ENCODE measurements at places on chromosomes 6 and 20.

DNA sequence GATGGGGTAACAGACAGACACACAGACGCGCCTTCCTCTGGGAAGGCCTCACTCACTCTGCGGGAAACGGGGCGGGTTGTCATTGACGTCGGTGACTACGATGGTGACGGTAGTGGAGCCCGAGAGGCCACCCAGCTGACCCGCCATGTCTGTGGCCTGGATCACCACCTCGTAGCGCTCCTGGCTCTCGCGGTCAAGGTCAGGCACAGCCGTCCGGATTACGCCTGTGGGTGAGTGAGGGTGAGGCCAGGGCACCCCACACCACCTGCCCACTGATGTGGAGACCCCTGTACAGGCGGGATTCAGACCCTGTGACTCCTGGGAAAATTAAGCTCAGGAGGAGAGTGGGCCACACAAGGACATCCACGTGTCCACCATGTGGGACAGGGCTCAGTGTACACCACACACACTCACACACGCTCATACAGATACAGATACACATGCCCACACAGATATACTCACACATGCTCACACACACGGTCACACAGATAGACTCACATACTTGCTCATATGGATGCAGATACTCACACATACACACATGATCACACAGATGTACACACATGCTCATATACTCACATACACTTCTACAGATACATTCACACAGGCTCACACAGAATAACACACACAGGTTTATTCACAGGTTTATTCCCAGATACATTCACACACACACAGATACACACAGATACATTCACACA, 91.4 kb downstream of the CDH22 start:
- DNase-seq = no peak

DNA sequence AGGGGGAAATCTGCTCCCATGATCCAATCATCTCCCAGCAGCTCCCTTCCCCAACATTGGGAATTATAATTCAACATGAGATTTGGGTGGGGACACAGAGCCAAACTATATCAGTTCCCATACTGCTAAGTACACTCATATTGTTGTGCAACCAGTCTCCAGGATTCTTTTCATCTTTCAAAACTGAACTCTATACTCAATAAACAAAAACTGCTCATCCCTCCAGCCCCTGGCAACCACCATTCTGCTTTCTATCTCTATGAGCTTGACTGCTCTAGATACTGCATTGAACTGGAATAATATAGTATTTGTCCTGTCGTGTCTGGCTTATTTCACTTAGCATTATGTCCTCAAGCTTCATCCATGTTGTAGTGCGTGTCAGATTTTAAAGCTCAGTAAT, 42.9 kb downstream of the STX11 start:
- no peak for DNase-seq

DNA sequence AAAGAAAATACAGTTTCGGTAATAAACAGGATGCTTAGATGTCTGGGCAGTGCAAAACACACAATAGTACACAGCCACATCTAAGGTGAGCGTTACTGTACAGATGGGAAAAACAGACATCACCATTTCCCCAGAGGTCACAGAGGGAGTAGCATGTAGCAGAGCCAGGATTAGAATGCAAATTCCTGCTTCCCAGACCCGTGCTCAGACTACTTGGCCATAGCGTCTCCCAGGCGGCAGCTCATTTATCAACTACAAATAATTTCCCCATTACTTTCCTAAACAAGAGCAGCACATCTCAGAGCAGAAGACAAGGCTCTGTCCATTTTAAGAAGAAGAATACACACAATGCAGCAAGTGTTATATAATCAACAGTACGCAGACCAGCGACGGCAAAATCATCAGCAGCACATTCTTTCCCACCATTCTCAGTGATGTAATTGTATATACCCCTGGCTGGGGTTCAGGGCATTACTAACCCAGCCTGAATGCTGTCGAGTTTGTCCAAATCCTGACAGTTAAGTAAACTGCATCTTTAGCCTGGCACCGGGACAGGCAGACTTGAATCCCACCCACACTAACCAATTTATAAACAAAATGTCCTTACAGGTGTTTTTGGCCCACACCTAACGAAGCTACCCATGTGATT, 61.9 kb downstream of the CNKSR3 start:
- DNase-seq = no peak

- peak; percentile 60 for DNase-seq
Observed at GRCh38 chr20:58649288-58650180, 1.5 kb upstream of the STX16 start.

DNA sequence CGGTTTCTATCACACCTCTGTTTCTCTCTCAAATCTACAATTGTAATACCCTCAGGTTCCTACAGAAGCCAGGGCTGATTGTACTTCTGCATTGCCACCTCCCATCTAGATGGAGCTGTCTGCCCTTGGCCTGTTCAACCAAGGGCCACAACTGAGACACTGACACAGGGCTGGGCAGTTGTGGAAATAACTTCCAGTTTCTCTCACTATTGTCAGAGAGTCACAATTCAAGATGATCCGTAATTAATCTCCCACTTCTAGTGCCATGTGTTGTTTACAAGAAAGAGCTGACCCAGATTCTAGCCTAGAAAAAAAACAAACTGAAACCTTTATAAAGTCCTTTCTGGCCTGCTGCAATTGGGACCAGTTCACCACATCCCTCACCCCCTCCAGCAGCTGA, 22.2 kb downstream of the RCAN2 start:
- no peak for DNase-seq

- DNase-seq = no peak
Observed at GRCh38 chr6:150029276-150029675, 3.9 kb upstream of the RAET1L start.

GRCh38 chr20:22070610-22071058, 365.2 kb downstream of the PAX1 start:
- DNase-seq = no peak

- no peak for DNase-seq
Observed at GRCh38 chr6:72748759-72749158, 126.9 kb downstream of the KCNQ5 start.

- no peak for DNase-seq
Observed at GRCh38 chr6:148885136-148885865, 138.5 kb downstream of the UST start.

DNA sequence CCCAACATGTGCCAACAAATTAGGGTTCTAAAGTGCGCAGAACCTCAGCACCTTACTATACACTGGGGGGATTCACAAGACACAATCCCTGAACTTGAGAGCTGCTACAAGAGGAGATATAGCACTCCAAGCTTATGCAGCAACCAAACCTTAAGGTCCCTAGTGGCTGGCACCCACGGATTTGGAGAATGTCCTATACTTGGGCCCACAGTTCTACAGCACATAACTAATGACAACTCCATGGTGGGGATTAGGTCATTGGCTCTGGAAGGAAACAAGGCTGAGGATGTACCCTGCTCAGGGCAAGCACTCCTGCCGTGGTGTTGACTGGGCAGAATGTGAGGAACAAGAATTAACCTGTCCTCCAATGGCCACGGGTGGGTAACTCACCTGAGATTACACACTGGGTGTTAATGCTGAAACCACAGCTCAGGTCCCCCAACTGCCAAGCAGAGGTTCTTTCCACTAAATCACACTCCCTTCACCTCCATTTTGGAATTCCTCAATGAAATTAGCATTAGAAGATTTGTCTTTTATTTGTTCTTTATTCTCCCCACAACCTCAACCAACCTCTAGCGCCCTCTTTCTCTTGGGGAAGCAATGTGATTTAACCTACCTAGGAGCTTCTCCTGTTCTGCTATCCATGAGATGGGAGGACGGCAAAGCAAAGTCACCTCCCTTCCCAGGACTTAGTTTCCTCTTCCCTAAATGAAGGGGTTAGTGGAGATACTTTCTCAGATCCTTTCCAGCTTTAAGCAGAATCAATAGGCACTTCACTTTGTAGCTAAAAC, 32.0 kb downstream of the TRERF1 start:
- no peak for DNase-seq

- DNase-seq = no peak
Observed at GRCh38 chr20:55792049-55792448, 213.3 kb downstream of the CBLN4 start.

DNA sequence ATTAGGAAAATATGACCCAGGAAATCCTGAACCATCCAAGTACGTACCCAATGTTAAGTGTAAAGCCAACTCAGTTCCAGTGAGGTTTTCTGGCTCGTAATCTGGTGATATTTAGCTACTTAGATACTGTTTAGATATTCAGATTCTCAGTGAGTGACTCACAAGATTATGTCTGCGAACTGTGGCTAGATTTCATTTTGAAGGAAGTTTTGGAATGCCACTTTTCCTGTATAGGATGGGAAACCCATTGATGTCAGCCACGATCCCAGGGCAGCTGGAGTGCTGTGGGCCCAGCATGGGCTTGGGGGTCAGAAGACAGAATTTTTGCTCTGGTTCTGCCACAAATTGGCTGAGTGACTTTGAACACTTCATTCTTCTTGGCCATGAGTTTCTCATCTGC, 76.3 kb downstream of the TMEM170B start:
- no peak for DNase-seq

DNA sequence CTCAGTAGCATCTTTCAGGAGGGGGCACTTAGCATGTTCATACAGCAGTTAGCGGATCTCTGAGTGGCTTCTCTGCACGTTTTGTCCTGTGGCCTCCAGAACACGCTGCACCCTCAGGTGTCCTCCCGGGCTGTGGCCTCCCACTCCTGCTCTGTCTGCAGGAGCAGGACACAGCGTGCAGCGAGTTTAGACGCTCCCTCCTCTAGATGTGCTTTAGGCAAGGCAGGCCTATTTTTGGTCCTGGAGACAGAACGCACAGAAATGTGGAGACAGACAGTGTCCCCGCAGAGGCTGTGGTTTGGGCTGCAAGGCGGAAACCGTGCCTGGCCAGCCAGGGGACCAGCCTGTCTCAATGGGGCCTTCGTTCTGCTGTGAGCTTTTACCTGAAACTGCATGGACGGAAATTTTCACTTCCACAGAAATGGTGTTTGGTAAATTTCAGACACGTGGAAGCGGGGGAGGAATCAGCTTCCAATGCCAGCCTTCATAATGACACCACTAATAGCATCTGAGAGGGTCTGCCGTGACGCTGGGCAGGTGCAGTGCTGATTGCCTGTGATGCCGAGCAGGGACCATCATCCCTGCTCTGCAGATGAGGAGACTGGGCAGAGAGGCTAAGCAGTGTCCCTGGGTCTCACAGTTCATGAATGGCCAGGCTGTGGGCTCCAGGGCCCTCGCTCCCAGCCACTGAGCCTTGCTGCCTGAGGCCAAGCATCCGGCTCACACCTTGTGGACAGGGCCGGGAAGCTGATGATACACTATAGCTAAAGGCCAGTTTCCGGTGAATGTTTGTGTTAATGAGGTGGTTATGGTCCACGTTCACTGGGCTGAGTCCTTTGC, 120.9 kb downstream of the SYCP2 start:
- DNase-seq = no peak

DNA sequence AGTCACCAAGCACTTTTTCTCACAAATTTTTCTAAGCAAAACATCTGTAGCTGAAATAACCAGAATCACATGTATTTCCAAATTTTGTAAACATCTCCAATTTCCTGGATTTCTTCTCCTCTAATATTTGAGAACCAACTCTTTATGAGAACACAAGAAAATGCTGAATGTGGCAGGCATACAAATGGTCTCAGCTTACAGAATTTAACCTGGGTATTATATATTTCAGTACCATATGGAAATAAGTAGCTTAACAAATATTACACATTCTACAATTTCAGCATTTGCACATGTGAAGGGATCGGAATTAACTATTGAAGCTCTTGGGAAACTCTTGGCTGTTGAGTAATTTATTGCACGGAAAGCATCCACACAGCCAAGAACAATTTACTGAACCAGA, 92.5 kb downstream of the TBXT start:
- DNase-seq = no peak

DNA sequence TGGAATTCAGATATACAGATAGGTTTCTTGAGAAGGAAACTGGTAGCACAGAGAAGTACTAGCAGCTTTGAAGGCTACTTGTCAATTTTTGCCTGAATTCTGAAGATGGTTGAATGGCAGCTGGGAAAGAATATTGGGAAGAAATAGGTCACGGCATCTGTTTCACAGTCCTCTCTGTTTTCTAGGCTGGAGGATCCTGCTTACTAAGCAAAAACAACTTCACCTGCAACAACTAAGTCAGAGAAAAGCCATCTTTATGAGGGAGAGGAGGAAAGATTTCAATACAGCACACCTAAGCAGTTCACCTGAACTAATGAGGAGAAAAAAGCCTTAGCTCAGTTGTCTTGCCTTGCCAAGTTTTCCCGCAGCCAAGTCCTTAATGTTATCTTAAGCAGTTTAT, 975.5 kb upstream of the EPHA7 start:
- no peak for DNase-seq

GRCh38 chr6:90694802-90695201, 107.9 kb upstream of the MAP3K7 start:
- no peak for DNase-seq

GRCh38 chr20:44211177-44212039, 837 bp upstream of the OSER1 start:
- peak; percentile 37 for DNase-seq

- DNase-seq = no peak
Observed at GRCh38 chr6:122804962-122805485, 16.0 kb downstream of the SMPDL3A start.

DNA sequence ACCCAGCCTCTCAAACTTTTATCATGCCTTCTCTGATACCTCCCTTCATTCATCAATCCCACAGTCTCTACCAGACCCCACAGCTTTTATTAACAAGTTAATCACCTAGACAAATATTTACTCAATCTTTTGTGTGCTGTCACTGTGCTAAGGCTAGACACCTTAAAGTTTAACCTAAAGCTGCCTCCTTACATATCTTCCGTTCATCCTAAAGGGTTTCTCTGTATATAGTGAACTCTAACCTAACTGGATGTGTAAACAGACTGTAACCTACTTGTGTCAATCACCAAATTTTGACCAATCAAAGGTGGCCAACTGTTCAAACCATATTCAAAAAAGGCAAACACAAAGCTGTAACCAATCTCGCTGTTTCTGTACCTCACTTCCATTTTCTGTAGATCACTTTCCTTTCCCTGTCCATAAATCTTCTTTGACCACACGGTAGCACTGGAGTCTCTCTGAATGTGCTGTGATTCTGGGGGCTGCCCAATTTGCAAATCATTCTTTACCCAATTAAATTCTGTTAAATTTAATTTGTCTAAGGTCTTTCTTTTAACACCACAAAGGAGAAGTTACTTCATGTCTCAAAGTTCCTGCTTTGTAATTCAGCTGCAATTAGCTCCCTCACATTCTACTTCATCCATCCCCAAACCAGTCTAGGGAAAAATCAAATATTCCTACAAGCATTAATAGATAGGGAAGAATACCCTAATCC, 72.5 kb downstream of the ARHGAP18 start:
- DNase-seq = no peak

GRCh38 chr6:143058987-143059386, 1.7 kb upstream of the AIG1 start:
- no peak for DNase-seq

- no peak for DNase-seq
Observed at GRCh38 chr6:157768863-157769551, 54.0 kb upstream of the SNX9 start.

DNA sequence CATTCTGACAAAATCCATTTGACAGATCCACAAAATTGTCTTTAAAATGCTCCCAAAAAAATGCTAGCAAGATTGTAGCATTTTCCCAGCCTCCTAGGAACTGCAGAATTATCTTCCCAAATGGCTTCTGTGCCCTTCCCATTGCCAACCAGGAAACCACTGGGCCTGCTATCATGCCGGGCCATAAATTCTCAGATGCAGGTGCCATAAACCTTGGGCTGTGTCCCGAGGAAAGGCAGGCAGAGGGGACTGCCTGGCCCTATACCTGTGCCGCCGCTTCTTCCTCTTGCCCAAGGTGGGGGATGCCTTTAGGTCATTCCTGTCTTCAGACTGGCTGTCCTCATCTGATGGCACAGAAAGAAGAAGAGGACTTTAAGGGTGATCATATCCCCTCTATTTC, 2.8 kb downstream of the VSX1 start:
- DNase-seq = no peak

Data from suppressor macrophage (primary cell).